A549 treated with RU486 at 1 μM for 4 hours (cell line): ENCODE measurements at places on chromosomes 4 and X. TPM values are rescaled to one million over a fixed set of nuclear protein-coding genes. Genes with fewer than 3 reads are reported as not detected.

PDE5A gene
- 0.18 to 0.43 TPM (median 0.24 TPM) in 5 replicates for total RNA-seq

BEX1 gene
- total RNA-seq, result not detected in 5 replicates

HAND2 gene
- total RNA-seq, result 0.29 to 0.92 TPM (median 0.42 TPM) in 5 replicates

GAB3 gene
- total RNA-seq, result 0.26 to 0.57 TPM (median 0.49 TPM) in 5 replicates

CT45A5 gene
- 0.26 TPM in 1 of 5 replicates, not detected in the others for total RNA-seq

CSAG3 gene
- total RNA-seq, result not detected in 5 replicates

INPP4B gene
- total RNA-seq, result 3.2 to 7.6 TPM (median 6.7 TPM) in 5 replicates

NIPAL1 gene
- total RNA-seq, result 0.32 to 0.94 TPM (median 0.74 TPM) in 5 replicates

TMEM154 gene
- 0.08 to 0.42 TPM (median 0.17 TPM) in 4 of 5 replicates, not detected in the other for total RNA-seq

GAGE12H gene
- total RNA-seq, result not detected in 5 replicates
